T-cell (primary cell): ENCODE measurements at places on chromosomes 11 and 22.

DNA sequence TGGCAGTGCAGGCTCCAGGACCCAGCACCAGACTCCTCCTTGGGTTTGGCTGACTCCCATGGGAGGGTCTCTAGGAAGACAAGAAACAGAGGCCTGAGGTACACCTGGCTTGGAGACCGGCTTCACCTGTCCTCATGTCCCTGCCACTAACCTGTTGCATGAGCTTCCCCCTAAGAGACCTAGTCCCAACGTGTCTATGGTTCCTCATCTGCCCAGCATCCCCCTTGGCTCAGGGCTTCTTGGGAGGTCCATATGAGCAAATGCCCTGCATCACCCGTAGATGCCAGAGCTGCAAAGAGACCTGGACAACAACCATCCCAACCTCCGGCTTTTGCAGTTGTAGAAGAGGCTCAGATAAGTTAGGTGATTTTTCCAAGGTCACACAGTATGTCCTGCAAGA, 123.5 kb downstream of the BUD13 start:
- no peak for DNase-seq

- DNase-seq = no peak
These were observed 11.4 kb downstream of the SCARF2 start for GRCh38 chr22:20426259-20426615.

GRCh38 chr22:19522190-19522880, 1.9 kb downstream of the CLDN5 start:
- DNase-seq = no peak

GRCh38 chr11:119741369-119742262, 12.6 kb upstream of the NECTIN1 start:
- peak; percentile 42 for DNase-seq

DNA sequence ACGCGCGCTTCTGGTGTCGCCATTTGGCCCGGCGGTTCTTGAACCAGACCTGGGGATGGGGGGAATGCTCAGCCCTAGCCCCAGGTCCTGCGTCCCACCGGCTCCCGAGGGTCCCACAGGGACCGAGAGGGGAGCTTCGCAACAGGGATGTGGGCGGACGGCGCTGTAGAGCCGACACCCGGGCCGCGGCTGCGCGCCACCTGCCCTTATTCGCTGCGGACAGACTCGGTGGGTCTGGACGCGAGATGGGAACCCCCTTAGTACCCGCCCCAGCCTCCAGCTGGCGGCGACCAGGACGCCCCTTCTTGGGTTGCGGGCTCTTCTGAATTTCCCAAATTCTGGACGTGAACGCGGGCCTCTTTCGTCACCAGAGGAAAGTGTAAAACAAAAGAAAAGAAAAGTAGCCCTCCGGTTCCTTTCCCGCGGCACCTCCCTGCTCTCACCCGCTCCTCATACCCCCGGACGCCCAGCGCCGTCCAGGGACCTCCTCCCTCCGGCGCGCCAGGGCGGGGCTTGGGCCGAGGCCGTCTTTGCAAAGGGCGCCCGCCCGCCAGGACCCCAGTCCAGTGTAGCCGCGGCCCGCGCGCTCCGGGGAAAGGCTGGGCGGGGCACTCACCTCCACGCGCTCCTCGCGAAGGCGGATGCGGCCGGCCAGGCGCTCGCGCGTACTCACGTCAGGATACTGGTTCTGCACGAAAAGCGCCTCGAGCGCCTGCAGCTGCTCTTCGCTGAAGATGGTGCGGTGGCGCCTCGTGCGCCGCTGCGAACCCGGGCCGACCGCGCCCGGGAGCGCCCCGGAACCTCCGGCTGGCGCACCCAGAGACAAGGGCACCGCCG, 827 bp downstream of the GSC2 start:
- DNase-seq = peak; percentile 42

DNA sequence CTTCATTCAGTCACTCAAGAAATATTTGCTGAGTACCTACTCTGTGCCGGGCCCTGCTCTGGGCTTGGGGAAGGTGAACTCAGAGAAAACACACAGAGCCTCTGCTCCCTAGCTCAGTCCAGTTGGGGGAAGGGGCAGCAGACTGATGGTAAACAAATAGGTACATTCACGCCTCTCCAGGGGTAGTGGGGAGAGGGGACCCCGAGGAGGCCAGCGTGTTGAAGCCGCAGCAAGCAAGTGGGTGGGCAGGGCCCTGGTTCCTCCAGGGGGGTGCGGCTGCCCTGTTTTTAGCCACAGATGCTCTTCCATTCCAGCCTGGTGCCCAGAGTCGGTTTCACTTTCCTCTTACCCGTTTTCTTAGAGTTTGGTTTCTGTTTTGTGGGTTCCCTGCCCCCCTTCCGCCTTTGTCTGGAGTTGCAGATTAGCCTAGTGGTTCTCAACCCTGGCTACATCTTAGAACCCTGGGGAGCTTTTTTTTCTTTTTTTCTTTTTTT, 8.7 kb downstream of the DRAP1 start:
- peak; percentile 81 for DNase-seq

- DNase-seq = no peak
These were observed 18.5 kb downstream of the ALKBH3 start for GRCh38 chr11:43899094-43899493.

GRCh38 chr11:14378171-14378570, 19.2 kb upstream of the RRAS2 start:
- DNase-seq = no peak

- DNase-seq = no peak
These were observed 152.9 kb downstream of the FEZ1 start for GRCh38 chr11:125343086-125343717.

DNA sequence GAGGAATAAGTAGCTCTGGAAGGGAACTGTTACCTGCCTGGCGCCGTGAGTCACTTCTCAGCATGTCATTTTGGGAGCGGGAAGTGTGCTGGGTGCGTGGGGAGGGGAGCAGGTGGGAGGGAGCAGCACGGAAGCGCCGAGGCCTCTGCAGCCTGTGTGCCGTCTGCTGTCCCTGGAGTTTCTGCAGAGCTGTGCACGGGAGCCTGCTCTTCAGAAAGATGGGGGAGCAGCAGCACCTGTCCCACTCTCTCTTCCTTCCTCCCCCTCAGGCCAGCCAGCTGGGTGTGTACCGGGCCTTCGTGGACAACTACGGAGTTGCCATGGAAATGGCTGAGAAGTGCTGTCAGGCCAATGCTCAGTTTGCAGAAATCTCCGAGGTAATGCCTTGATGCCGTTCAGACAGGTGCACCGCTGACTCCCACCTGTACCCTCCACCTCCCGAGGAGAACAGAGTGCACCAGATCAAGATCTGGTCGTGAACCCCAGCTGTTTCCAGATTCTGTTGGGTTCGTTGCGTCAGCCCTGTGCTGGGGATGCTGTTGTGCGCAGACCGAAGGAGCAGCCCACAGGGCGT, 87.9 kb downstream of the BCR start:
- no peak for DNase-seq

DNA sequence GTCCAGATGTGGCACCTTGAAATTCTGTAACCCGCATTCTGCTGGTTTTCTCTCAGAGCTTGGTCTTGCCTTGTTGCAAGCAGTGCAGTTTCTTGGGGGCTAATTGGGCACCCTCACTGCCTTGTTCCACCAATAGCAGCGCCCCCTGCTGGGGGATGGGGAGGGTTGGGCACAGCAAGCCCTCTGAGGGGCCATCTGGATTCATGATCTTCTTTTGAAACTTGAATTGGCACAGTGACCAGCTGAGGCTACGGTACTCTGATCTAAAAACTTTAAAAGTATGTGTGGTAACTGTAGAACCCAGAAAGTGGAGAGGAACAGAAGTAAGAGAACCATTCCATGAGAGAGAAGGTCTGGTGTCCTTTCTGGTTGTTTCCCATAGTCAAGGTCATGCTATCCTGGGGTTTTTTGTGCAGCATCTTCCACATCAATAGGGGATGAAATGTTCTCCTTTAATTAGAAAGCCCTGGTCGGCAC, 64.2 kb downstream of the MED15 start:
- peak; percentile 38 for DNase-seq

DNA sequence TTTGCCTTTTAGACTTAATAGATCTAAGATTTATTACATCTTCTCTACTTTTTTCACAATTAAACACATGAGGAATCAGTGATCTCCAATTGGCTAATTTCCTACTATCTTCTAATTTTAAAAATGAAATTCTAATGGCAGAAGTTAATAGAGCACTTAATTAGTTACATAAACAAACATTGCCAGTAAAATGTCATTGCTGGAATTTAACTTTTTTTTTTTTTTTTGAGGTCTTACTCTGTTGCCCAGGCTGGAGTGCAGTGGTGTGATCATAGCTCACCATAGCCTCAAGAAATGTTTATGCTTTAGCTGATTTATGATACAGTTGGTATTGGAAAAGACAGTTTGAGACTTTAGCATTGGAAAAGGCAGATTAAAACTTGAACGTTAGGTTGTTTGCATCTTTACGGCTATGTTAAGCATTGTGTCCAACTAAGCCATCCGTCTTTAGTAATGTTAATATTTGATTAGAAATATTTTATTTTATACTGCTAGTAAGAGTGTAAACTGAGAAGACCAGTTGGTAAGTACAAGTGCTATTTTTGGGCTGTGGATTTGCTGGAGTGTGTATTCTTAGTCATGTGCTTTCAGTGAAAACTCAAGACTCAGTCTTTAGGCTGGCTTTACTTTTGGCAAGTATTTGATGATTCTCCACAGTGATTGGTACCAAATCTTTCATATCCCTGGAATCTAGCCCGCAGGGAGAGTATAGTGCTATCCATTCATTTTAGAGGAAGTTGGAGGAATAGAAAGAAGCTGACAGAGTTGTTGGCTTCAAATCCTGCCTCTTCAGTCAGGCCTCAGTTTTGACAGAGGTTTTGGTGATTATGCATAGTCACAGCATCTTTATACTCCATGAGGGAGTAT, 4.5 kb downstream of the ANO5 start:
- DNase-seq = no peak

GRCh38 chr11:10653261-10653660, 40.3 kb downstream of the IRAG1 start:
- no peak for DNase-seq

DNA sequence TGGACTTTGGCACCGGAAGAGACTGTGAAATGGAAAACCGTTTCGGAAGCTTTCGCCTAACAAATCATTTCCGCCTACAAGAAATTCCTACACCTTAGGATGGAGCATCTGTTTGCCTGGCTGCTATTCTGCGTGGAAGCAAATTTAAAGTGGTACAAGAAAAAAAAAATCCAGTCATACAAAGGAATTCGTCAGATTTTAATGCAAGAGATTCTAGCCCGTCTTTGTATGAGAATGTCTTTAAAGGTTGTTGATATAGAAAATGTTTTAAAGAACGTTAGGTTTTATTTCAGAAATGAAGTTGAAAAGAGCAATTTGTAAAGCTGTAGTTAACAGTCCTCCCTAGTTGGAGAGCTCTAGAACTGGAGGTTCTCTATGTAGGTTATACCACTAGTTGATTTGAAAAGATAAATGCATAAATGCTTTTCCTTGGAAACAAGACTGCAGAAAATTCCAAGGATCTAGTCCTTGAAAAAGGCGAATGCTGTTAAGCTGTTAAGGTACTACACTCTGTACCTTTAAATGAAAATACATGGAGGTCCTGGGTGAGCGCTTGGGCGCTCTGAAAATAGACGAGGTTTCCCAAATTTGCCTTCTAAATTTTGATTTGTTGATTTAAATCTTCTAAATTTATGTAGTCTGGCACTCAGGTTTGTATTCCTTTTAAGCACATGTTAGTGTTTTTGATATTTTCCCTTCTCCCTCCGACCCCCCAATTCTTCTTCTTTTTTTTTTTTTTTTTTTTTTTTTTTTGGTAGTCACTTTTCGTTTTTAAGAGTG, 2.4 kb downstream of the NCR3LG1 start:
- no peak for DNase-seq

DNA sequence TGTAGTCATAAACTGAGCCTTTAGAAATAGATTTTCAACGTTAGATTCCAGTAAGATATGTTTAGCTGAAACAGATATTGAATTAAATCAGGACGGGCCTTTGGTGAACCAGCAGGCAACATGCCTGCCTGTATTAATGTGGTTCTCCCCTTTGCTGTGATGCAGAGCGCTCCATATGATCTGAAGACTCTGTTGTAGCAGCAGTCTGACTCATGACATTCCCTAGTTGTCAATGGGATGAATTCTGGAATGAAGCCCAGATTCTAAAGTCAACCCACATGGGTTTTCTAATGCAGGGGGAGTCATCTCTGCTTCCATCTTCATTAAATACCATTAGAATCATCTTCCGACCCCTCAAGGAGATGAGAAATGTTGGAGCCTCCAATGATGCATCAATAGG, 864.5 kb downstream of the NTM start:
- DNase-seq = no peak

- no peak for DNase-seq
These were observed 2.3 kb downstream of the DGCR2 start for GRCh38 chr22:19119949-19120348.

- DNase-seq = no peak
These were observed 25.4 kb upstream of the MOB2 start for GRCh38 chr11:1511937-1512496.

- no peak for DNase-seq
These were observed 11.4 kb upstream of the MUC5AC start for GRCh38 chr11:1146365-1146764.

DNA sequence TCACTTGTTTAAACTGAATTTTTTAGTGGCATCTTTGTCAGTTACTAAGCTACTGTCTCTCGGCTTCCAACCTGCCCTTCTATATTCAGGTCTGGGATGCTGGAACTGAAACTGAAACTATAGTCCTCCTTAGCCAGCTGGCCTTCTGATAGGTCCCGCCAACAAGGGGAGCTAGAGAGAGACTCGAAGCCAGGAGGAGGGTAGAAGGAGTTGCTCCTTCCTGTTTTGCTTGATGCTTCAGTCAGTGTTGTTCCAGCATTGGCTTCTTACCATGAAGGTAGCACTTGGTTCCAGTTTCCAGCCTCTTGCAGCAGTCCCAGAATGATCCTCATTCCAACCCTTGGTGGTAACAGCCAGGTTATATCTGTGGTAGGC, 32.9 kb upstream of the HORMAD2 start:
- peak; percentile 11 for DNase-seq

DNA sequence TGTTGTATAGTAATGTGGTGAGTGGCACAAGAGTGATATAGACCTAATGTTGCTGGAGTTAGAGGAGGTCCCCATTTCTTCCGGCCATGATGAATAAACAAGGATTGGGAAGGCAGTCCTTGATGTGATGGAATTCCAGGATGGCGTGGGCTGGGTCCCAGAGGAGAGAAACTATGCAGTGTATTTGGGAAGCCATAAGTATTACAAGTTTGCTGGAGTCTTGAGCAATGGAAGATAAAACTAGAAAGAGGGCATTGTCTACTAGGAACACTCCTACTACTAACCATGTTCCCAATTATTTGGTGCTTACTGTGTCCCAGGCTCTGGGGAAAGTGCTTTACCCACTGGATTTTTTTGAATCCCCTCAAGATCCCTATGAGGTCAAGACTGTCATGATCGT, 20.0 kb downstream of the LDLRAD3 start:
- no peak for DNase-seq

GRCh38 chr22:21938906-21939305, 13.7 kb downstream of the PPM1F start:
- no peak for DNase-seq

DNA sequence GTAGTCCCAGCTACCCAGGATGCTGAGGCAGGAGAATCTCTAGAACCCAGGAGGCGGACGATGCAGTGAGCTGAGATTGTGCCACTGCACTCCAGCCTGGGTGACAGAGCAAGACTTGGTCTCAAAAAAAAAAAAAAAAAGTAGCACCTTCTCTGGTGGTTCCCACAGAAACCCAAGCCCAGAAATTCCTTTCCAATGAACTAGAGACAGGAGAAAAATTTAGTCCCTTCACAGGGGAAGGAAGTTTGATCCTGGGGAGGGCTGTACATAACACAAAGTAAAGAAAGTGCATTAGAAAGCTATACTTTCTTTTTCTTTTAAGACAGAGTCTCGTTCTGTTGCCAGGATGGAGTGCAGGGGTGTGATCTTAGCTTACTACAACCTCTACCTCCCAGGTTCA, 25.5 kb upstream of the APOA1 start:
- DNase-seq = no peak
